ENCODE measurements at places on chromosomes 5 and 9.

DNA sequence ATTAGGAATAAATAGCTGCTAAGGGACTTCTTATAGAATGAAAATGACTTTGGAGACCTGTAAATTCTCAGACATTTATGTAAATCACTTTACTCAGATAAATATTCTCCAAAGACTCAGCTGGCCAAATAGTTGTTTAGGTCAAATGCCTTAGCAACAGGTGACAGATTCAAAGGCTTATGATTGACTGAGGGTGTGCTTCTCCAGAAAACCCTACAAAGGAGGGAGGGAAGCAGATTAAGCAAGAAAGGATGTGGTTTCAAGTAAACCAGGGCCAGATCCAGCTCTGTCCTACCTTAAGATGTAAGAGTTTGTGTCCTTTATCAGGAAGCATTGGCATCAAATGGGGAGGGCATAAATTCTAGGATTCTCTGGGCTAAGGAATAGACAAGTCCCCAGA lies 433.0 kb downstream of the TLE1 start:
- DNase-seq: no peak

DNA sequence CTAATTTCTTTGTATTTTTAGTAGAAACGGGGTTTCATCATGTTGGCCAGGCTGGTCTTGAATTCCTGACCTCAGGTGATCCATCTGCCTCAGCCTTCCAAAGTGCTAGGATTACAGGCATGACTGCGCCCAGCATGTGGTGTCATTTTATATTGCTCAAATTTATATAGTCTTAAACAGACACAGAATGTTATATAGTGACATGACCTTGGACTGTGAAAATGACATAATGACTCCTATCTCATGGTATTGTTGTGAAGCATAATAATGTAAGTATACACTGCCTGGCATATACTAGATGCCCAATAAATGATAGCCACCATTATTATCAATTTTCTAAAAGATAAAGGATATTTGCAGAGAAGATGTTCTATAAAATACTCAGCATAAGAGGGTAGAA lies 177.2 kb upstream of the TBCA start:
- no peak for DNase-seq

GRCh38 chr5:7418276-7418675 lies 22.3 kb downstream of the ADCY2 start:
- no peak for DNase-seq

GRCh38 chr5:77709993-77710685 lies 66.0 kb downstream of the TBCA start:
- DNase-seq: no peak

GRCh38 chr5:126234563-126235195 lies 188.5 kb upstream of the GRAMD2B start:
- peak; percentile 14 for DNase-seq

DNA sequence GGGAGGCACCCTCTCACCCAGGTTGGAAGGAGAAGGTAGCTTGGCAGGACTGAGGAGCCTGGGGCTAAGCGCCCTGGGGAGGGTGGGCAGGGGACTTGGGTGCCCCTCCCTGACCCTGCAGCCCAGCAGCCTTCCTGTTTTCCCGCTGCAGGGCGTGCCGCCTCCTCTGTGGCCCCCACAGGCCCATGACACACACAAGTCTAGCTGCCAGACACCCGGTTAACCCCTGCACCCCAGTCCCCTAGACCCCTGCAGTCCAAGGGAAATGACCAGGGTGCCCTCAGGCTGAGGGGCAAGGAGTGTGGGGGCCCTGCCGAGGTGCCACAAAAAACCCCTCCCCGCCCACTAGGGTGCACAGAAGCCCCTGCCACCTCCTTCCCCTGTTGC lies 33.0 kb downstream of the GOLGA2 start:
- no peak for DNase-seq

- DNase-seq: peak; percentile 0
These were observed 461.4 kb upstream of the ST8SIA4 start for GRCh38 chr5:101364469-101364868.

GRCh38 chr5:160054047-160054446 lies 45.1 kb downstream of the TTC1 start:
- DNase-seq: no peak

DNA sequence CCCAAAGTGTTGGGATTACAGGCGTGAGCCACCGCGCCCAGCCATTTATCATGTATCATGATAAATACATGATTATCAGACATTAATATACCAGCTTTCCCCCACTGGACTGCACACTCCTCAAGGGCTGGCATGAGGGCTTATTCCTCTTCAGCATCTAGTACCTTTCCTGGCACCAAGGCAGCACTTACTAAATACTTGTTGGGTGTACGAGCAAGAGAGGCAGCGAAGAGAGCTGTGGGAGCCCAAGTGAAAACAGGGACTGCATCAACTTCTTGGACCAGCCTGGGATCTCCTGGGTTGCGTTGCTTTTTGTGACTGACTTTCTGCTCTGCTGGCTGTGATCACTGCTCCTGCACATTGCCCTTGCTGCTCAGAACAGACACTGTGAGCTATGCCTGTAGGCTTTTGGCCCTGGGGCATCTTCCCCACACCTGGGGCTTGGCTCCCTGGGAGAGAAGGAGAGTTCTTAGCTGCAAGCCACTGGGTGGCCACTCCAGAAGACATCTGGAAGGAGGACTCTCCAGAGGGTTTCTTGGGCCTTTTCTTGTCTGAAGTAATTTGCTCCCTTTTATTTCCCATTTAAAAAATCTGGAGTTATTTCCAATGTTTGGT lies 224.3 kb downstream of the NR3C1 start:
- DNase-seq: no peak

DNA sequence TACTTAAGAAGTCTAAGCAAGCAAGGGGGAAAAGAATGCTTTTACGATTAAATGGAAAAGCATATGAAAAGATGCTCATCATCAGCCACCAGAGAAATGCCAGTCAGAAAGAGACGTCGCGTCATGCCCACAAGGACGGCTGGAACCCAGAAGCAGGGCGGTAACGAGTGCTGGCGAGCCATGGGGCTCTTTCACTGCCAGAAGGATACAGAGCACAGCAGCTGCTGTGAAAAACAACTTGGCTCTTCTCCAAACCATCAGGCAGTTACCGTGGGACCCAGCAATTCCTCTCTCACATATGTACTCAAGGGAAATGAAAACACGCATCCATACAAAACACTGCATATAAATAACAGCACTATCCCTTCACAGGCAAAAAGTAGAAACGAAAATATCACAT lies 95.5 kb downstream of the CAMSAP1 start:
- no peak for DNase-seq

GRCh38 chr5:122435234-122435633 lies 123.2 kb downstream of the SNCAIP start:
- no peak for DNase-seq

DNA sequence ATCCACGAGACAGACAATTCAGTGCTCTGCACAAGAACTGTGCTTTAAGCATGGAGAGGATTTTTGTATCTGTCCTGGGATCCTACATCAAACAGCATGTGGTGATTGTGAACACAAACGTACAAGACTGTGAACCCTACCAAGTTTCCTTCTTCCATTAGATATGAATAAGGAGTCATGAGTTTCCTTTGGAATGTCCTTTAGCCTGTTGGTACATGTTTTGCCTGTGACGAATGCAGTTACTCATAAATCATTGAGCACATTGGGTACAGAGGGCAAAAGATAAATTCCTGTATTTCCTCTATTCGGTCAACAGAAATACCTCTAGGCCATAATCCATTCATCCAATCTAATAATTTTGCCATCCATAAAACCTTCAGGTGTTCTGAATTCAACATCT lies 61.5 kb downstream of the FXN start:
- no peak for DNase-seq

DNA sequence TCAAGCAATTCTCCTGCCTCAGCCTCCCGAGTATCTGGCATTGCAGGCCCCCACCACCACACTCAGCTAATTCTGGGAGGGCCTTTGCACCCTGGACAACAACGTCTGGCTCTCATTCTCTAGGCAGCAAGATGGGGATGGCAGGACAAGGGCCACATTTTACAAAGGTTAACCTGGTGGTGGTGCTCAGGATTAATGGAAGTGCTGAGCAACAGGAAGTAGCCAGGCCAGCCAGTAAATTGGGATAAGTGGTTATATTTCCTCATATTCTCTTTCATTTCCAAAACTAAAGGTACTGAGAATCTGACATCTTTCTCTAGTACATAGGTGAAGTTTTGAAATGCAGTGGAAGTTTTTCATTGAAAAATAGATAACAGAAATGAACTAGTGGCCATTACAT lies 24.7 kb upstream of the ASPN start:
- no peak for DNase-seq

- DNase-seq: no peak
These were observed 169.4 kb upstream of the CCNH start for GRCh38 chr5:87582149-87582548.

DNA sequence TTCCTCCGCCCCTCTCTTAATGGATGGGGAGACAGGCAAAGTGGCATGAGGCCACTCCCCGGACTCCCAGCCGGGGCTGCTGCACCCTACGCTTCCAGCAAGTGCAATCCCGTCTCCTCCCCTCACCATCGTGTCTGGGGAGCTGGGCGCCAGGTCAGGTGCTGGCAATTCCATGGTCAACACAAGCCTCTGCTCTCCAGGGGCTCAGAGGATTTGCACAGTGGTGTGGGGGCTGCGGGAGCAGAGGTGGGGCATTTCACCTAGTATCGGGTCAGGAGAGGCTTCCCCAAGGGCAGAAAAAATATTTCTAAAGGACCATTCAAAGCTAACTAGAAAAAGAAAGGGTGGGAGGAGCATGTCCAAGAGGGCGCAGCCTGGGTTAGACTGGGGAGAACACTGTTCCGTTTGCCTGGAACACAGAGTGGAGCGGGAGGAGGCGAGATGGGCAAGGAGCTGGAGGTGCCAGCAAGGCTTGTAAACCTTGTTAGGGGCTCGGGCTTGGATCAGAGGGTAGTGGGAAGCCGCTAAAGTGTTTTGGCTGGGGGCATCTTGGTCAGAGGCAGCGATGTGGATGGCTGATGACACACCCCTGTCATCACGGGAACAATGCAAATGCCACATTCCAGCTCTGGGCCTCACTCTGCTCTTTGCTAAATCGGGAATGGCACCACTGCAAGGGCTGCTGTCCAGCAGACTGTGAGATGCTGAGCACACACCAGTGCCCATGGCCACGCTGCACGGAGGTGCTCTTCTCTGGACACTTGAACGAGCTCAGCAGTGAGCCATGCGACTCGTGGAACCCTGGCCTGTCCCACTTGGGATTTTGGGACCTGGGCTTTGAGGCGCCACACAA lies 191.7 kb downstream of the CDK5RAP2 start:
- no peak for DNase-seq

DNA sequence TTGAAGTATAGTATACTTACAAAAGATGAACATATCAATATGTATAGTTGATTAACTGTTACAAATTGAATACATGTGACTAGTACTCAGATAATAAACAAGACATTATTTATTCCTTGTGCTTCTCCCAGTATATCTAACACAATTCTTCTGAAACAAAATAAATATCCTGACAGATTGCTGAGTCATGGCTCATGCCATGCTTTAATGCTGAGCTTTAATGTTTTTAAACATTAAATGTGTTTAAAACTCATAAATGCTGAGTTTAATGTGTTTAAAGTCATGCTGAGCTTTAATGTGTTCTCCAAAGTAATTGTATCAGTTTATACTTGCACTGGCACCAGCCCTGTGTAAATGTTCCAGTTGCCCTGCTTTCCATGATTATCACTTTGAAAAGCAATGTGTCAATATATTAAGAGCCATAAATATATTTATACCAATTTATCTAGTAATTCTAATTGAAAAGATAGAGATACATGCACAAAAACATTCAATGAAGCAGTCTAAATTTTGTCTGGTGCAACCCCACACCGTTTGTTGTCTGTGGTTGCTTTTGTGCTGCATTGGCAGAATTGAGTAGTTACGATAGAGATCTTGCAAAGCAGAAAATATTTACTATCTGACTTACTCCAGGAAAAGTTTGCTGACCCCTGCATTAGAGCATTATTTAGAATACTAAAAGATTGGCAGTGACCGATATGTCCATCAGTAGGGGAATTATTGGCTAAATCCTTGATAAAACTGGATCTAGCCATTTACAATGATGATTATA lies 15.7 kb downstream of the KIAA1958 start:
- no peak for DNase-seq

DNA sequence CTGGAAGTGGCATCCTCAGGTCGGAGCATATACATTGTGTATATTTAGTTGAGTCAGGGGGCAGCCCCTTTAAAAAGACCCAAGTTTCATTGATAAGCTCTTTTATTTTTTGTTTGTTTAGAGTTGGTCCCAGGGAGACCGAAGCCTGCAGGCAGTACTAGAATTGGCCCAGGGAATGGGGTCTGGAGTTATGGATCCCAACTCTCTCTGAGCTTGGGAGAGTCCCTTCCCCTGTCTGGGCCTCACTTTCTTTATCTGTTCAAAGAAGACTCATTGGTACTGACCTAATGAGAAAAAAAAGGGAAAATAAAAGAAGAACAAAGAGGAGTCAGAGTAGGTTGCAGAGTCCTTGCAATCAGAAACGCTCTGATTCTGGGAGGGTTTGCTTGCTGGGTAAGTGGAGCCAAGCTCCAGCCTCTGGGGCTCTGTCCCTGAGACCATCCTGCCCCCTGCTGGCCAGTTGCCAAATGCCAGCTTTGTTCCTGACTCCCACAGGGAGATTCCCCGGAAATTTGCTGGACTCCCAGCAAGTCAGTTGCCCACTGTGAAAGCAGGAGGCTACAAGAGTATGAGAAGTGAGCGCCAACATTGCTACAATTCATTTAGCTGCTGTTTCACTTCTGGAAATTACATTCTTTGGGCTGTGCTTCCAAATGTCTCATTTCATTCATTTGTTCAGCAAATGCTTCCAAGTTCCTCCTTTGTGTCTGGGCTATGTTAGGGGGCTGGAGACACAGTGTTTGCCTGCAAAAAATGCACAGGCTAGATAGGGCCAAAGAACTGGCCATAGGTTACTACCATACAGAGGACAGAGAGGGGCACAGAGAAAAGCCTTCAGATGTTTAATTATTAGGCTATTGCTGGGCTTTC lies 156.2 kb downstream of the MELK start:
- no peak for DNase-seq

GRCh38 chr5:176671890-176672747 lies 24.8 kb downstream of the TSPAN17 start:
- no peak for DNase-seq

DNA sequence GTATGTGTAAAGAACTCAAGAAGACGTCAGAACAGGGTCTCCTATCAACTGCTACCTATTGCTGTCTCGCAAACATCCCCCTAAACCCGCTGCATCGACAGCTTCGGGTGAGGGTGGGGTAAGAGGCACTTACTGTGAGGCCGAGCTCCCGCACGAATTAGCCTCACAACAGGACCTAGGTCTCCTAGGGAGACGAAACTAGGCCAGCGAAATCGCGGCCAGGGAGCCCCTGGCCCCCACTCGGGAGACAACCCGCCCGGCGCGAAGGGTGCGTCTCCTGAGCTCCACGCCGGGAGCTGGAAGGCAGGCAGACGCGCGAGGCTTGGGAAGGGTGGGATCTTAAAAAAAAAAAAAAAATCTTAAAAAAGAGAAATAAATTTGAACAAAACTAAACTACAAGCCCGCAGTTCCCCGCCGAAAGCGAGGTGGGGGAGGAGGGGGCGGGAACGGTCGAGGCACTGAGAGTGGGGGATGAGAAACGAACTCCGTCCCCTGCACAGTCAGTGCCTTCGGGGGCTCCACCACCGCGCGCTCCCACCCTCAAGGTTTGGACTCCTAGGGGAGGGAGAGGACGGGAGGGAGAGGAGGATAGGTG lies 33.0 kb upstream of the NFIB start:
- DNase-seq: no peak
